ENCODE measurements at places on chromosomes 1 and 21.
A peak's percentile ranks its signal among the peaks of the same experiment; 100 is the strongest.

- DNase-seq, result peak; percentile 13
Observed at GRCh38 chr1:152160576-152160975, 1.5 kb upstream of the RPTN start.

DNA sequence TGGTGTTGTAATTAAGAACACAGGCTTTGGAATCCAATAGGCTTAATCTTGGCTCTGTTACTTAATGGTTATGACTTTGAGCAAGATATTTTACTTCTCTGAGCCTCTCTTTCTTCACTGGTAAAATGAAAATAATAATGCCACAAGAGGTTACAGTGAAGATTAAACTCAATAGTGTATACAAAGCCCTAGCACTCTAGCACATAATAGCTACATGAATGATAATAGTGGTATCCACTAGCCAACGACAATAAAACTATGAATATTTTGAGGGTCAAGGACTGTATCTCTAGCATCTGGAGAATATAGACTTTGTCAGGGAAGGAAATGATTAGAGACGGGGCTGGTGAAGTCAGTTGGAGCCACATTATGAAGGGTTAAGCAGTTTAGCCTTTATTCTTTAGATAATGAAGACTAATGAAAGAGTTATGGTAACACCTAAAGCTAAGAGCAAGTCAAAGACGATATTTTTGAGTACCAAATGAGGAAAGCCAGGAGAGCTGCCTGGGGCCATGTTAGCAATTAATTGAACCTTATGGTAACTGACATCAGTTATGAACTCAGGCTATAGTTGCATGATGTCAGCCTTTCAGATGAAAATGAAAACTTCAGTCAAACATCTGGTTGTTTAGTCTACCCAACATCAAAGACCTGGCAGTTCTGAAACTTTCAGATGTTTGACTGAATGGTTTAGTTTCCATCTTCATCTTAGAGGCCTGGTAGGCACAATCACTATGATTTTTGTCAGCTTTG lies 32.8 kb upstream of the RNF11 start:
- DNase-seq, result no peak

- no peak for DNase-seq
Observed at GRCh38 chr1:110587906-110588305, 18.3 kb downstream of the KCNA2 start.

DNA sequence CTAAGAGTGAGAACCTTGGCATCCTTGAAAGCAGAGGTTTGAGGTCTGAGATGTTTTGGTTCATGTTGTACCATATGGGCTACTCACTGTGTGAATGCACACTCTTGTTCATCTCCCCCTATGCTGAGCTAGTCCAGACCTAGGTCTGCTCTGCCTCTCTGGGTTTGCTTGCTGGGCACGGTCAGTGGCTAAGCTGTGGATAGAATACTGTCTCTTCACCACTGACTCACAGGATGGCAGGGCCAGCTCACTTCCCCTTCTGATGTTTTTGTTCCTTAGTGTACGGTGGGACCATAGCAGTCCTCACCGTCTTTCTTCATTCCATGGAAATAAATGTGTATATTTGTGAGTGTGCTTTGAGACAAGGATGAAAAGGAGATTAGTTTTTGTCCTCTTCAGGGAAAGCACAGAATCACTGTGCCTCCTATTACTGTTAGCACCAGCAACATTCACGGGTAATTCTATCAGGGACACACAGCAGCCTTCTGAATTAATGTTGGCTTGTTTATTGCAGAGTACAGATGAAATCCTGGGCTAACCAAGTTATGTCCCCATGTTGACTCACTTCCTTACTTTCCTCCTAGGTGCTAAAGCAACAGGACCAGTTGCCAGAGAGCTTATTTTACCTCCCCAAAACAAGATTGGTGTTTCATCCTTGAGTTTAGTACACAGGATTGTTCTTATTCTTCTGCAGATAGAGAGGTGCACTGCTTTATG lies 56.9 kb upstream of the IVNS1ABP start:
- no peak for DNase-seq

DNA sequence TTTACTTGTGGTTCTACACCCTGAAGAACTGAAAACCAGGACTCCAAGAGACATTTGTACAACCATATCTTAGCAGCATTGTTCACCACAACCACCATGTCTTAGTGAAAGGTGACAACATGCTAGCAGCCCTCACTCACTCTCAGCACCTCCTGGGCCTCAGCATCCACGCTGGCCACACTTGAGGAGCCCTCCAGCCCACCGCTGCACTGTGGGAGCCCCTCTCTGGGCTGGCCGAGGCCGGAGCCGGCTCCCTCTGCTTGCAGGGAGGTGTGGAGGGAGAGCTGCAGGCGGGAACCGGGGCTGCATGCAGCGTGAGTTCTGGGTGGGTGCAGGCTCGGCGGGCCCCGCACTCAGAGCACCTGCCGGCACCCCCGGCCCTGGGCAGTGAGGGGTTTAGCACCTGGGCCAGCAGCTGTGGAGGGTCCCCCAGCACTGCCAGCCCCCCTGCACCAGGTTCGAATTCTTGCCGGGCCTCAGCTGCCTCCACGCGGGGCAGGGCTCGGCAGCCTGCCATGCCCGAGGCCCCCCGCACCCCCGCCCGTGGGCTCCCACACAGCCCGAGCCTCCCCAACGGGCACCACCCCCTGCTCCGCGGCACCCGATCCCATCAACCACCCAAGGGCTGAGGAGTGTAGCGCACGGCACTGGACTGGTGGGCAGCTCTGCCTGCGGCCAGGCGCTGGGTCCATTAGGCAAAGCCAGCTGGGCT lies 9.2 kb downstream of the C1orf159 start:
- no peak for DNase-seq

GRCh38 chr1:218368686-218369085 lies 23.6 kb downstream of the TGFB2 start:
- no peak for DNase-seq

DNA sequence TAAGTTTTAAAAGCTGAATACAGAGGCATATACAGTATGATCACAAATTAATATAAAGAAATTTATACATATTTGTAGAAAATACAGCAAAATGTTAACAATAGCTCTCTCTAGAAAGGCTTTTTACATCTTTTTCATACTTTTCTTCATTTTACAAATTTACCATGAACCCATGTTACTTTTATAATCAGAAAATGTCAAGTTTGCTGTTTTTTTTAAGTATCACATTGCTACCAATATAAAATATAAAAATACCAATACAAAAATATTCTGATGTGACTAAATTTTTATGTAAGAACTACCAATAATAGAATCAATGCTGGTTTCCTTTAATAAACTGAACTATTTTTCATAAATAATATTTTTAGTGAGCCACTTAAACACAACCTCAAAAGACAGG lies 84.4 kb upstream of the TTC39A start:
- DNase-seq, result no peak

GRCh38 chr1:222048094-222048595 lies 306.3 kb upstream of the DUSP10 start:
- peak; percentile 54 for DNase-seq

DNA sequence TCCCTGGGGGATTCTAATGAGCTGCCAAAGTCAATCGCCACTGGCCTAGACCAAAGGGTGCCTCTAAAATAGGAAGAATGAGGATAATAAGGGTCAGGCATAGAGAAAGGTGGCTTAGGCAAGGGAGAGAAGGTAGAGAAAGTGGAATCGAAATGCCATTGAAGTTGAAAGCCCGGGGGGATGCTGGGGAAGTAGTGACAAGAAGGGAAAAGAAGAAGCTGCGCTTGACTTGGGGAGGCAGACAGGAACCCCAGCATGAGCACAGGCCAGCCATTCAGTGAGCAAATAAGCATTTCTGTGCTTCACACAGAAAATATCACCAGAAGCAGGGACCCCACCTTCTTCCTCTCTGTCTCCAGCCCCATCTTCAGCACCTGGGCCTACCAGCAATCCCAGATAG lies 1.5 kb downstream of the CD2 start:
- no peak for DNase-seq

- no peak for DNase-seq
Observed at GRCh38 chr1:9361630-9362260, 69.1 kb downstream of the SPSB1 start.

DNA sequence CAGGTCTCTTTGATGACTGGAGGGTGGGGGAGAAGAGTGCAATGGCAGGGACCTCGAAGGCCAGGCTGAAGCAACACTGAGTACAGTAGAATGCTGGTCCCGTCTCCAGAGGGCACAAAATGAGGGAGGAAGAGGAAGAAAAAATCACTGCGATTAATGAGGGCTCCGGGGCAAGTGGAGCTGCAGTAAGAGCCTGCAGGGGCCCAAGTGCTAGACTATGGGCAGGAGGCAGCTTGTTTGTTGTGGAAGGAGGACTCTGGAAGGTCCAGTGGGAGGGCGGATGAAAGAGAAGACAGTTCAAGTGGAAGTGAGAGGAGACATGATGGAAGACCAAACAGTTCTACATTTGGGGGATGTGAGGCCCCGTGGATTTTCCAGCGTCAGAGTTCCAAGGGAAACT lies 17.4 kb downstream of the TMCC2 start:
- DNase-seq, result no peak

GRCh38 chr1:202090994-202091393 lies 31.7 kb upstream of the GPR37L1 start:
- no peak for DNase-seq

DNA sequence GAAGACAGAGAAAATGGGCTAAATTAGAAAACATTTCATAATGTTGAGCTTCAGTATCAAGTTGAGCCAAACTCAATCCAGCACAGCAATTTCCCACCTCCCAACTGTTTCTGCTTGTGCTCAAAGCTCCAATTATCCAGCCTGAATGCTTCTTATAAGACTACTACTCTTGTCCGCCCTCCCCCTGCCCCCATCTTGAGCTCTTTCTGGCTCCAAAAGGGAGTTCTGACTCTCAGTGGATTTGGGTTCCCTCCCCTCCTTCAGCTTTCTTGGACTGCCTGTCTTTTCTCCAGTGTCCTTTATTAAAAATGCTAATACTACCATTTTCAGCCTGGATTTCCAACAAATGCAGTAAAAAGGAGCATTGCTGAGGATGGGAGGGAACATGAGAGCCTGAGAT lies 174.8 kb downstream of the ASTN1 start:
- DNase-seq, result no peak

DNA sequence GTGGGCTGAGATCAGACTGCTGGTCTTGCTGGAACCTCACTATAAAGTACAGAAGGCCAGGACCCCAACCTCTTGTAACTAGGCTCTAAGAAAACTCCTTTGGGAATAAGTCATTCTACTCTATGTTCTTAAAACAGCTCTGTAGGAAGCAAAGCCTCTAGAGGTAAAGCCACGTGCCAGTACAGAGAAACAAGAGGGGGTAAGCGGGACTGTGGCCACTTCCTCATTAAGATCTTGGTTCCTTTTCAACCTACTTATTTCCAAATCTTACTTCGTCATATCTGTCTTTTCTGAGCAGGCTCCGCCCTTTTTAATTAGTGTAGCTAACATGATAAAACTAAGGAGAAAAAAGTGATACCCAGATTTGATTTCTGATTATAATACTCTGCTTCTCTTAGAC lies 3.8 kb downstream of the NCSTN start:
- no peak for DNase-seq

GRCh38 chr1:48099072-48099773 lies 102.0 kb upstream of the TRABD2B start:
- DNase-seq, result no peak

DNA sequence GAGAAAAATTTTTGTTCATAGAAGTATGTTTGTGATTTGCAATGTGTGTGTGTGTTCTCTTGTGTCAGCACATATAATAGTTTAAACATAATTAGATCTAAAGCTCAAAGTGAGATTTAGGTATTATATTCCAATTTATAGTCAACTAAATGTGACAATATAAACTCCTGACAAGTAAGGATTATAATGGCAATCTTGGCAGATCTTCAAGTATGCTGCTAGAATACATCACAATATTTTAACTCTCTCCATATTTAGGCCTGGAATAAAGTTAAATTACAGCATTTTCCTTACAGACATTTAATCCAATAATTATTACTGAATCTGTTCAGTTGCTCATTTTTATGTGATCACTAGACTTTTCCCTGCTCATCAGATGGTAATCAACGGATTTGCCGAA lies 65.8 kb downstream of the LYPLAL1 start:
- DNase-seq, result no peak

DNA sequence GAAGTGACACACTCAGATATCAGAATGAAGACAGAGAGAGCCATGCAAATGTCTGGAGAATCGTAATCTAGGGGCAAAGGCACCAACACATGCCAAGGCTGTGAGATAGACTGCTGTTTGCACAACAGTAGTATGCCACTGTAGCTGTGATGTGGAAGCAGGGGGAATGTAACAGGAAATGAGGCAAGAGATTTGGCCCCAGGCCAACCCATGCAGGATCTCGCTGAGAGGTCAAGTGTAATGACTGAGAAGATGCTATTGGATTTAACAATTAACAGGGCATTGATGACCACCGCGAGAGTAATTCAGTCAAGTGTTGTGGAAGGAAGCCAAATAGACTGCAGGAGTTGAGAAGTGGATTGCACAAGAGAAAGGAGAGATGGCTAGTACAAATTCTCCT lies 107.3 kb upstream of the ST6GALNAC5 start:
- DNase-seq, result no peak

DNA sequence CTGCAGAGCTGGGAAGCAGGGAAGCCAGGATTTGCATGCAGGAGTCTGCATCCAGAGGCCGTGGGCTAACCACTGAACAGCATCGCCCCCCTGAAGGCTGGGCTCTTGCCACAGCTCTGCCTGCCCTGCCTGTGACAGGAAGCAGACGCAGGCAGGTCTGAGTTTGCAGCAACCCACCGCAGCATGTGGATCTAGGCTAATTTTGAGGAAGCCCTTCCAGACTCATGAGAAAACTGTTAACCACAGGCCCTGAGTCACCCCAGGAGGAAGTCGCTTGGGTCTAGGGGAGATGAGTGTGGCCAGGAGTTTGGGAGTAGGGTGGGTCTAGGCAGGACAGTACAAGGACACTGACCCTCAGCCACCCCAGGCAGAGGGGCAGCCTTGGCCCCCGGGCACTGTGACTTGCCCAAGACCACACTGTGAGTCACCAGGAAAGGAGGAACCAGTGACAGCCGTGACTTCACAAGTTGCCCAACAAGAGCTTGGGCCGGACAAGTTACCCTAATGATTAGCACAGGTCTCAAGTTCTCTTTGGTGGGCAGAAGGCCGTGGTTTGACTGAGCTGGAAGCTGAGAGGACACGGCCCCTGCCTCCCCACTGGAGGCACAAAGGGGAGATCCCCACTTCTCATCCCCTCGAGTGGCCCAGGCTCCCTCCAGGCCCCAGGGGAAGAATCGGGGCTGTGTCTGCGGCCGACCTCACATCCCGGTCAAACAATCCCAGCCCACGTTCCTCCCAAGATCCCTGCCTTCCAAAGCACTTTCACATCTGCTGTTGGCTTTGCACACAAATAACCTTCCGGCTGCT lies 826 bp downstream of the LAPTM5 start:
- DNase-seq, result peak; percentile 97

All from KG1 (cell line).